ENCODE measurements at places on chromosomes 1 and 21.

DNA sequence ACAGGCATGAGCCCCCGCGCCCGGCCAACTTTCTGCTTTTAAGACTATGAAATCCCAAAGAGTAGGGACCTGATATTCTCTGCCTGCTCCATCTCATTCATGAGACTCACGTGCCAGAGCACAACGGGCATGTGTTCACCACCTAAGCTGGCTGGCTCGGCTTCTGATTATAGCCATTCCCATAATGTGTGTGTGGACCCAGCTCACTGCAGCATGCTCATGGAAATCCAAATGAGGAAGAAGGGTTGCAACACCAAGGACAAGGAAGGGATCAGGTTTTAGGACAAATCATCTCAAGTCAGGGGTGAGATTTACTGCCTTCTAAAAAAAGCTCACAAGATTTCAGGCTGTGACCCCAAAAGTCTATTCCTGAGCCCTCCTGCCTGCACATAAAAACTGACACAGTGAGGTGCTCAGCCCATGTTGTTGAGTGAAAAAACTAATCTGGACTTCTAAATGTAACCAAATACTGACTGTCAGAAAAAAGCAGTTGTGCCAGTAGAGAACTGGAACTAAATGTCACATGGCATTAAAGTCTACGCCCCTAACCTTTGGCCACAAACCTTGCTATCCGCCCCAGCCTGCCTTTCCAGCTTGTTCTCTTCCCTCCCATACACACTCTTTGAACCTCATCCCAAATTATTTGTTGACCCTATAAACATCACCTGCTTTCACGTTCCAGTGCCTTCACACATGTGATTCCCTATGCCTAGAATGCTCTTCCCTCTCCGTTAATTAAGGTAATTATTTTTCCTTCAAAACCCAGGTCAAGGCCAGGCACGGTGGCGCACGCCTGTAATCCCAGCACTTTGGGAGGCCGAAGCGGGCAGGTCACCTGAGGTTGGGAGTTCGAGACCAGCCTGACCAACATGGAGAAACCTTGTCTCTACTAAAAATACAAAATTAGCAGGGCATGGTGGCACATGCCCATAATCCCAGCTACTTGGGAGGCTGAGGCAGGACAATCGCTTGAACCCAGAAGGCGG, 9.1 kb upstream of the COA7 start:
- DNase-seq, result no peak

DNA sequence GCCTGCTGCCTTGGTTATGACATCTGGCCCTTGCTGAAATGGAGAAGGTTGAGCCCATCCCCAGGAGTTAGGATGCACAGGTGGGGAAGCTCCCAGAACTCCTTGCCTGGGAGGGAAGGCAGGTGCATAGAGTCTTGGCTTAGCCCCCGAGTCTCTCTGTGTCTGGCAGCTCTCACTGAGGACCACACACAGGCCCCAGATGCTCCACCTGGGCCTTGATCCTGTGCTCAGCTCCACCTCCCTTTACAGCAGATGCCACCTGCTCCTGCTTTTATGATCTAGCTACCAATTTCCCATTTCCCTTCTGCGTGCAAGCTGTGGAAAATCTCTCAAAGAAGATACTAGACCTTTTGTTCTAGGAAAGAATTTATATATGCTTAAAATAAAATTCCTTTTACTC, 28.8 kb upstream of the KCNJ6 start:
- DNase-seq, result no peak

GRCh38 chr1:76587212-76587611, 280.1 kb upstream of the ST6GALNAC5 start:
- DNase-seq, result no peak

DNA sequence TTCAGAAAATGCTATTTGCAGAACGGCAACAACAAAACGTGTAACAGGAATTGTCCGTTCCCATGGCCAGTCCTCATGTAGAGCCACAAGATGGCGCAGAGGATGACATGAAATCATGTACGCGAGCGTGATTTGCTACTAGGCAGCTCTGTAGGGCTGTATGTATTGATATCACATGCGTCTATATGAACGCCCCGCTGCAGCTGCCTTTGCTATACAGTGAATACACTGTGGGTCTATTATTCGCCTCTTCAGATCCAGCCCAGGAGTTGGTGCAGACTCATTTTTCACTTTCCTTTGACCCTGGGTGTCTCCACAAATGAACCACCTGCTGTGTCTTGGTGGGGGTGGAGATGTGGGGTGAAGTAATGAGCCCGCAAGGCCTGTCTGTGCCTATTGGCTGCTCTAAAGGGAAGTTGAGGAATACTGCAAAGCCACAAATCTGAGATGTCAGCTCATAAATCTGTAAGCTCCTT, 361.5 kb downstream of the KIF26B start:
- DNase-seq, result no peak

DNA sequence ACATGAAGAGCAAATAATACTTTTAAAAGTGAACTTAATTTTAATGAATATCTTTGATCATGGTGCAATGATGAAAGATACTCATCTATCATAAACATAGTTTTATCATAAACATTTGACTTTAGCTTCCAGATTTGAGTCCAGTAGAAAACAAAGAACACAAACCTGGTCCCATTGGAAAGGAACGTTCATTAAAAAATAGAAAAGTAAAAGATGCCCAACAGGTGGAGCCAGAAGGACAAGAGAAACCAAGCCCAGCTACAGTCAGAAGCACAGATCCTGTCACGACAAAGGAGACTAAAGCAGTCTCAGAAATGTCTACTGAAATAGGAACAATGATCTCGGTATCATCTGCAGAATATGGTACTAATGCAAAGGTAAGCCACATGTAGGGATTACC, 55.6 kb upstream of the MYOCOS start:
- no peak for DNase-seq

DNA sequence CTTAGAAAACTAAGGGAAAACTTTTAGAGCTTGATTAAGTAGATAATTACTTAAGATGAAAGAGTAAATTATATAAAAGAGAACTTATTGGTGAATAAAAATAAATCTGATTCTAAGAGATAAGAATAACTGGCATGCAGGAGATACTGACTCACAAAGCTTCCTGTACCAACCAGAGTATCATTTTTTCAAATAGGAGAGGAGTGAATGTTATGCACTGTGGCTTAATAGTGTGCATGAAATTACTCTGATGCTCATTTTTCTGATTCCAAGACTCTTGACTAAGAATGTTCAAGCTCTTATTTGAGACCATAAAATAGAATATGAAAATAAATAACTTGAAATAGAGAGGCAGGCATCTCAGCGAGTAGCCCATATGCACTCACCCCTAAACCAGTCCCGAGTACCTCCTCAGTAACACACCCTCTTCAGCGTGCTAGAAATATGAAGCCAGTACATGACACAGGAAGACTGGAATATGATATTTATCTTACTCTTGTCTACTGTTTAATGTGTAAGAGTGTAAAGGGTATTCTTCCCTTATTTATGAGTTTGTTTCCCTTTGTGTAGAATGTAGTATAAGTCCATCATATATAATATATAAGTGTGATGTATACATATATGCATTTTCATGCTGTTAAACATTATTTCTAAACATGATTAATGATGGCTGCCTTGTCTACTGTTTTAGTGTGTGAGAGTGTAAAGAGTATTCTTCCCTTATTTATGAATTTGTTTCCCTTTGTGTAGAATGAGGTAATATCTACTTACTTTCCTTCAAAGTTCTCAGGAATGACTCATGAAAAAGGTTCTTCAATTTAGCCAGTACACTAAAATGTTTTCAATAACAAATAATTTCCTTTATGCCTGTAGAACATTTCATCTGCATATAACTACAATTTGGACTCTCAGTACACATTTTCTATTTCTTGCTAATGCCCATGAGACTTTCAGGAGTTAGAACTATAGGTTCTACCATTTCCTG, 99.2 kb upstream of the PALMD start:
- no peak for DNase-seq

DNA sequence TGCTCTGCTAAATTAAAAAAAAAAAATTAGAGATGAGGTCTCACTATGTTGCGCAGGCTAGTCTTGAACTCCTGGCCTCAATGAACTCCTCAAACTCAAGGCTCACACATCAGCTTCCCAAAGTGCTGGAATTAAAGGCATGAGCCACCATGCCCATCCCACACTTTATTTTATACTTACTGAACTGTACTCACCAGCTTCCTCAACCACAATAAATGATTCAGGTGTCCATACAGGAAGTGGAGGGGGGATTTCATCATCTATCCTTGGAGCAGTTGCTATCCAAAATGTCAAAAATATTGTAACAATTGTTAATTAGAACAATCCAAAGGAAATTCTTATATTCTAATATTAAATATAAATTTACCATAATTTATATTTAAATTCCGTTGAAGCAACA, 22.4 kb upstream of the RSBN1 start:
- no peak for DNase-seq

DNA sequence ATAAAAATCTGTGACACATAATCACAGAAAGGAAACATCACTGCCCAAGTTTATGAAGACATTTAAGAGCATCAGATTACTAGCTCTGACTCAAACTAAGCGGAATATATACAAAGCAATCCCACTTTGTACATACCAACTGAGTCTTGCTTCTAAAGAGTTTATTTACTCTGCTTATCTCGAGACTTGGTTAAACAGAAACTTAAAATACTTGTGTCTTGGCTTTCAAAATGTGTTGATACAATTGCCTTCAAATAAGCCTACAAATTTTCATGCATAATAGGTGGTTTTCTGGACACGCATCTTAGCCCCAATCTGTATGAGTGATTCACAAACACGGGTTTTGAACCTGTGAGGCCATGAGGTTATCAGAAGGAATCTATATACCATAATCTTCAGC, 21.0 kb downstream of the CD160 start:
- no peak for DNase-seq

DNA sequence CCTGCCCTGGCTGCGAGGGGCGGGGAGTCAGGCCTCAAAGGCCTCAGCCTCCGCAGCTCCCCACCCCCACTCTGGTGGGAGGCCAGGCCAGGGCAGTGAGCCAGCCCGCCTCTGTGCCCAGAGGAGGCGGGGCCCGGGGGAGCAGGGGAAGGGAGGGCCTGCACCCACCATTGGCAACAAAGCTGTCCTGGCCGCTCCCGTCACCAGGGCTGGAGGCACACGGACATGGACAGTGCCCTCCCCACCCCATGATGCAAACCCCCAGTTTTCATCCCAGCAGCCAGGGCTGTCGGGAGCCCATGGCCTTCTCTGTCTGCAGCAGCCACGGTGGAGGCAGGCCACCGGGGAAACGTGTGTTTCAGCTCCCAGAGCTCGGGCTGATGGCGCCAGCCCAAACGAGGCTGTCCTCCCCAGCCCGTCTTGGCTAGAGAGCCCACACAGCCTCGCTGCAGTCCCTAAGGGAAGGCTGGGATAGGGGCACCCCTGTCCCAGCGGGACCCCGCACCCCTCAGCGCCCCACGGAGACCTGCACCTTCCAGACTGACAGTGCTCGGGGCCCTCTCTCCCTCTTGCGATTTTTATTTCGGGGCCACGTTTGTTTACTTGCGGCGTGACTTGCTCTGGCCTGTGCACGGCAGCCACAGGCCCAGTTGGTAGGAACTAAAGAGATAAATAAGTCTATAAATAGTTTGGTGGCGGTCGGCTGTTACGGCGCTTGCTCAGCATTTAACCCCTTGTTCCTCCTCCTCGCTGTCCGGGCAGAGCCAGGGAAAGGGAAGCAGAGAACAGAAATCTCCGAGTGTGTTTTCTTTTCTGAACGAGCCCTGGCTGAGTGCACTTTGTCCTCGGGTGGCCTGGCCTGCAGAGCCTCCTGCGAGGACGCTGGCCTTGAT, 101.8 kb downstream of the PRDM16 start:
- no peak for DNase-seq

DNA sequence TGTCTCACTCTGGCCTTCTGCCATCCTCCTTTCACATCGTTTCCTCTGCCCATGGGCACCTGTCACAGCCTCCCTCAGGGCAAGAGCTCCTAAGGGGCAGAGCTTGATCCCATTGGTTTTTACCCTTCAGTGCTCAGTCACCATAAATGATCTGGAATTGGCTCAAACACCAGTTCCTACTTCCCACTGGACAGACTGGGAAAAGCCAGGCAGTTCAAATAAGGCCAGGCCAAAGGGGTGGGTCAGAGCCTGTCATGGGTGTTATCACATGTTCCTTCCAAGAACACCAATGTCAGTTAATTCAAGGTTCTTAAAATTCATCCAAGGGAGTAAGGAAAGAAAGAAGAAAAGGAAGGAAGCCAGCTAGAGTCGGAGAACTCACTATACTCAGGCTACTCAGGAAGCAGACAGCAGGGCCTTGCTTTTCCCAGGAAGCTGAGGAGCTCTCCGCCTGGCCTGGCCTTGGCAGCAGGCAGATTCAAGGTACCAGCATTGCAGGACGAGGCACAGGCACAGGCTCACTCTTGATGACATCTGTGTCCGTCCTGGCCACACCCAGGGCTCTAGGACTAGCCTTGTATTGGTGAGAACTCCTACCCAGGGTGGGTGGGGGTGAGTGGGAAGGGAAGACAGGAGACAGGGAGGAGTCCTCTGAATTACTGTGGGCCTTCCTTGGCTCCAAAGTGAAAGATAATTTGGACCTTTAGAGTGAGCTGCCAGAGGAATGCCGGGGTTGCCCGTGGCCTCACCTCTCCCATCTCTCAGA, 32.2 kb upstream of the ARTN start:
- no peak for DNase-seq

DNA sequence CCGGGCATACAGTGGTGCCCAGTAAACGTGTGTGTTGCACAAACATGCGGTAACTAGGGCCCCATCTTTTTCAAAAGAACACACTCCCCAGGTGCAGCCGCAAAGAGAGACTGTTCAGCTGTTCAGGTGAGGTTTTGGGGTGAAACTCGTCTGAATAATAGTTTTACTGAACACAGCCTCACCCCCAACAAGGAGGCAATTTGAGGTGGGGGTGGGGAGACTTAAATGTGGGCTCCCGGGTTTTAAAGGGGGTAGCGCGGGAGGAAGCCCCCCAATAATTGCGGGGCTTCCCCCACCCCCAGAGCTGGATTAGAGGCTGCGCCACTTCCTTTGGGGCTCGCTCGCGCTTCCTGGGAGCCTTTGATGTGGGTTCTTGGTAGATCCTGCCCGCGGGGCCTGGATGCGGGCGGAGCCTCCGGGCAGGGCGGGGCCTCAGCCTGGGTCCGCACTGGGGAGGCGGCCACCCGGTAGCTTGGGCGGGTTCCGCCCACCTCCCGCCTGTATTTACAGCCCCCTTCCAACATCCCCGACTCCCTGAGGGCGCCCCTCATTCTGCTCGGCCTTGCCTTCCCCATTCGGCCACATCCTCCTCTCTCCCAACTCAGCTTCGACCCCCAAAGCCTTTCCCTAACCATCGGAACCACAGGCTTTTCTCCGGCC, 6.4 kb upstream of the EPHA2 start:
- DNase-seq, result peak; percentile 24

- no peak for DNase-seq
Observed at GRCh38 chr1:213951876-213952275, 35.9 kb upstream of the PROX1 start.

GRCh38 chr1:19087737-19088594, 122.1 kb downstream of the UBR4 start:
- no peak for DNase-seq

DNA sequence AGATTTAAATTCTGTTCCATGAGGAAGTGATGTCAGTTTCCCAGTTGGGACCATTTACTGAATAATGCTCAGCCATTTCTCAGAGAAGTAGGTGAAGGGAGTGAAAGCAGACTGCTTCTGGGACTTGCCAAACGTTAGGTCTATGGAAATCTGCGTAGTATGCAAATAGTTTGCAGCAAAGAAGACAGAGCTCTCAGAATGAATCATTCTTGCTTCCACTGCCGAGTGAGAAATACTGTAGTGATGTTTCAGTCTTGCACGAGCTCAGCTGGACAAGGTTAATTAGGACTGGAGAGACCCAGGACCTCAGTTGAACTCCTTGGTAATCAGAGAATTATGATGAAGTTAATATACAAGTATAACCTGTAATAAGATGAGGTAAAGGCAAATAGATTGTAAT, 317.7 kb upstream of the DAB1 start:
- no peak for DNase-seq

GRCh38 chr1:41296506-41296905, 54.4 kb upstream of the SCMH1 start:
- no peak for DNase-seq

Data from stimulated activated CD8-positive, alpha-beta memory T cell treated with anti-CD3 and anti-CD28 coated beads, Interleukin-15, amount 100 ng/mL, for 24 hours (primary cell).